GM03348 (cell line): ENCODE measurements at places on chromosomes 1 and 21.

DNA sequence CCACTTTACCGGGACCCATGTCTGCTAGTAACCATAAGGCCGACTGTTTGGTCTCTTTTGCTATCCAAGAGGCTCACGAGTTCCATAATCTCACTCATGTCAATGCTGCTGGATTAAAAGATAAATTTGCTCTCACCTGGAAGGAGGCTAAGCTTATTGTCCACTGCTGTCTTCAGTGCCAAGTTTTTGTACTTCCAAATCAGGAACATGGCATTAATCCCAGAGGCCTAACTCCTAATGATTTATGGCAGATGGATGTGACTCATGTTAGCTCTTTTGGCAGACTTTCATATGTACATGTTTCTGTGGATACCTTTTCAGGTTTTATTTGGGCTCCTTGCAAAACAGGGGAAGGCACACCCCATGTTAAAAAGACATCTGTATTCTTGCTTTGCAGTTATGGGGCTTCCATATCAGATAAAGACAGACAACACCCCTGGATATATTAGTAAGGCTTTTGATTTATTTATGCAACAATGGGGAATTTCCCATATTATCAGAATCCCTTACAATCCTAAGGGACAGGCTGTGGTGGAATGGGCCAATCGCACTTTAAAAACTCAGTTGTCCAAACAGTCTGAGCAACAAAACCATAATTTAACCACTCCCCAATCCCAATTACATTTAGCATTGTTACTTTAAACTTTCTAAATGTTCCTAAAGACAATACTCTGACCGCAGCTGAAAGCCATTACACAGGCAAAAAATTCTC, 162.7 kb downstream of the IER5 start:
- no peak for DNase-seq

GRCh38 chr1:241821363-241821762, 26.6 kb upstream of the EXO1 start:
- DNase-seq = no peak

GRCh38 chr1:70092526-70092925, 112.9 kb downstream of the LRRC40 start:
- DNase-seq = no peak

- DNase-seq = peak; percentile 70
Observed at GRCh38 chr1:169102567-169102966, 3.9 kb upstream of the ATP1B1 start.

DNA sequence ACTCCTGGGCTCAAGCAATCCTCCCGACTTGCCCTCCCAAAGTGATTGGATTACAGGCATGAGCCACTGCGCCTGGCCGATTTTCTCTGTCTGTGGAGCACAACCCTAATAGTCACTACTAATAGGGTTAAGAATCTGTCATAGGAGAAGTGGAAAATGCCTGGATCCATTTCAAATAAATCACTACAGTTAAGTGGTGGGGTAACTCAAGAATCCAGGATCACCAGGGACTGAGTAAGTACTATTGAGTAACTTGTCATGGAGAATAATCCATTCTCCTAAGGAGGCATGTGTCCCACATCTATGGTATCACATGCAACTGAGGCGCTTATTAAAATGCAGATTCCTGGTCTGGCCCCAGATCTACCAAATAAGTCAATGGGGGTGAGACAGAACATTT, 53.2 kb downstream of the OPTC start:
- DNase-seq = no peak

DNA sequence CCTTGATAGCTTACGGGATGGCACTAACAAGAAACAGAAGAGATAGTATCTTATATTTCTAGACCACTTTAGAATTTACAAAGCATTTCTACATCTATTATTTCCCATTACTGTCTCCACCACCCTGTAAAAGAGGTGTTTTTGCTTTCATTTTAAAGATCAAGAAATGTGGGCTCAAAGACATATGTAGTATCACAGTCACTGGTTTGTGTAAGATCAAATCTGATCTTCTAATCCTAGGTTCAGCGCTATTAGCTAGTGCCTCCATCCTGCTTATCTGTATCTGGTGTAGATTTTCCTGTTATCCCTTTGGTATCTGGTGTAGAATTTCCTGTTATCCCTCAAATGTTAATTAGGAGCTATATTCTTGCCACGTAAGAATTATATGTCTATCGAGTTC, 23.6 kb upstream of the ZRANB2 start:
- DNase-seq = no peak

DNA sequence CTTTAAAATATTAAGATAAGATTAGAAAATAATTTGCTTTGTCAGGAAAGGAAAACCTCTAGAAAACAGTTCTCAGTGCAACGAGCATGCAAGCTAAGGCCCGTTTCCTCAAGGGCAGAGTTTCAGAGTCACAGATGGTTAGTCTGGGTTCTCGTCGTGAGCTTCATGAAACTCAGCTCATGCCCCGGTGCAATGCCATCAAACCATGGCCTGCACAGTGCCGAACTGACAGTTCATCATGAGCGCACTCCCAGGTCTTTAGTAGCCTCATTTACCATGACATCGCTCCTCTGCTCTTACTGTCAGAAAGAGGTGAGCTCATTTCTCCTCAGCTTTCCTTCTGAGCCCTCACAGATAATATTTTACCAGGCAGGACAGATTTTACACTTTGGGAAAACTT, 319.2 kb downstream of the NTNG1 start:
- DNase-seq = no peak

DNA sequence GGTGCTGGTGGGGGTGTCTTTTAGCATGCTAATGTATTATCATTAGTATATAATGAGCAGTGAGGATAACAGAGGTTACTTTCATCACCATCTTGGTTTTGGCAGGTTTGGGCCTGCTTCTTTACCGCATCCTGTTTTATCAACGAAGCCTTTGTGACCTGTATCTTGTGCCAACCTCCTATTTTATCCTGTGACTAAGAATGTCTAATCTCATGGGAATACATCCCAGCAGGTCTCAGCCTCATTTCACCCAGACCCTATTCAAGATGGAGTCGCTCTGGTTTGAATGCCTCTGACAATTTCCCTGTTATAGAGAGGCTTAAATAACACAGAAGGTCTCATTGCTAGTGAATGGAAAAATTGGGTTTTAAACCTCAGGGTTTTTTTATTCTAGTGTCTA, 300.8 kb upstream of the PROX1 start:
- DNase-seq = no peak

GRCh38 chr1:234292548-234292947, 80.7 kb upstream of the COA6 start:
- DNase-seq = no peak

- DNase-seq = no peak
Observed at GRCh38 chr1:3066826-3067225, 2.2 kb upstream of the PRDM16 start.

GRCh38 chr1:175840787-175841186, 97.4 kb upstream of the TNR start:
- no peak for DNase-seq

- no peak for DNase-seq
Observed at GRCh38 chr1:8678673-8679394, 138.6 kb downstream of the RERE start.

GRCh38 chr1:159953536-159954515, at the start of gene SLAMF9:
SLAMF9 (minus strand) TSS chr1:159954237; CDS start chr1:159954137, 100 bp downstream.
- DNase-seq = no peak

DNA sequence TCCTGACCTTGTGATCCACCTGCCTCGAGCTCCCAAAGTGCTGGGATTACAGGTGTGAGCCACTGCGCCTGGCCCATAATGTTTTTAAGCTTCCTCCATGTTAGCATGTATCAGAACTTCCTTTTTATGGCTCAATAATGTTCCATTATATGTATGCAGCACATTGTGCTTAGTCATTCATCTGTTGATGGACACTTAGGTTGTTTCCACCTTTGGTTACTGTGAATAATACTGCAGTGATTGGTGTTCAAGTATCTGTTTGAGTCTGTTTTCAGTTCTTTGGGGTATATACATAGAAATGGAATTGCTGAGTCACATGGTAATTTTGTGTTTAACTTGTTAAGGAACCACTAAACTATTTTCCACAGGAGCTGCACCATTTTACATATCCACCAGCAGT, 17.7 kb downstream of the CMPK1 start:
- DNase-seq = no peak

DNA sequence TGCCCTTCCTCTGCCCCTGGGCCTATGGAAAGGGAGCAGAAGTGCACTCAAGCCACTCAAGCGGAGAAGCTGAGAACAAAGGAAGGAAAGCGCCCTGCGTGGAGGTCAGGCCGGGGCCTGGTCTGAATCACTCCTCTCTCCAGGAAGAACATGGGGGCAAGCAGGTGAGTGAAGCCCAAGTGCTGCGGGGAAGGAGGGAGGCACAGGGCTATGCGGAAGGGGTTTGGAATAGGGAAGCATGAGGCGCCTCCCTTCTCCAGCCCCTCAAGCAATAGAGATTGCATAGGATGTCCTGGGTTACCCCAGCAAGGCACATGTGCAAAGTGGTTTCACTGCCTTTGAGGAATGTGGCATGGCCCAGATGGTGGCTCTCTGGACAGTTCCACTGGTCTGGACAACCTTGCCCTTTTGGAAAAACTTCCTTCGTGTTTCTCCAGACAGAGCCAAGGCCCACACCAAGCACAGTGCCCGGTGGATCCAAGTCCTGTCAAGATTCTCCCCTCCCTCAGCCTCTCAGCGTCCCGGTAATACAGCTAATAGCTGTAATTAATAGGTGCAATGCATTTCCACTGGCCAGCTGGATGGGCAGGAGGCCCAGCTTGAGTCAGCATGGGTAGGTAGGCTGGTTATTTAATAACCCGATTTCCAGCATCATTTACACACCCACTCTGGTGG, 13.7 kb downstream of the BLACAT1 start:
- DNase-seq = no peak

DNA sequence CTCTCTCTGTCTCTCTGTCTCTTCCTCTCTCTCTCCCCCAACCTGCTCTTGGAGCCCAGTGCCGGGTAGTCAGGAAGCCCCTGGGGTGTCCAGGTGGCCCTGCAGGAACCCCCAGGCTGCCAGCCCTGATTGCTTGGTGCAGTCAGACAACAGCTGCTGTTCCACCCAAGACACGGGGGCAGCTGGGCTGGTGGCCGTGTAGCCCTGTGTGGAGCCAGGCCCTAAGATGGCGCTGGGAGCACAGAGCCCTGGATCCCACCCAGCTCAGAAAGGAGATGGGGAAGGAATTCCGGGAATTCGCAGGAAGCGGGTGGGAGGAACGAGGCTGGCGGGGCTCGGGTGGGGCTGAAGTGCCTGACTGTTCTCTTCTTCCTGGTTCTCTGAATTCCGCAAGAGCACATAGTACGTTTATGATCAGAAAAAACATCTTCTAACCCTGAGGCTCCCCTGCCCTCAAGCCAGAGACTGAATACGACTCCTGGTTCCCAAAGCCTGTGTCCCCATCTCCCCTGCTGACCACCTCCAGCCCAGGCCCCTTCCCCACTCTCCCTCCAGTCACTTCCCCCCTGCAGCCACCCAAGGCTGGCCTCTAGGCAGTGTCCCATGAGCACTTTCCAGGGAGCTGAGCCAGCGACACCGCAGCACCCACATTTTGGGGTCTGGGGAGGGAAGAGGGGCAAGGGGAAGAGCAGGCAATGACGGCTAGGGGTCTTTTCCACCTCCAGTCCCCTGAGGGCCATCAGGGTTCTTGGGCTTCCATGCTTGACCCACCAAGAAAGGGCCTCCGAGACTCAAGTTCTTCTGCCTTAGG, 55.0 kb downstream of the WNT9A start:
- DNase-seq = no peak

DNA sequence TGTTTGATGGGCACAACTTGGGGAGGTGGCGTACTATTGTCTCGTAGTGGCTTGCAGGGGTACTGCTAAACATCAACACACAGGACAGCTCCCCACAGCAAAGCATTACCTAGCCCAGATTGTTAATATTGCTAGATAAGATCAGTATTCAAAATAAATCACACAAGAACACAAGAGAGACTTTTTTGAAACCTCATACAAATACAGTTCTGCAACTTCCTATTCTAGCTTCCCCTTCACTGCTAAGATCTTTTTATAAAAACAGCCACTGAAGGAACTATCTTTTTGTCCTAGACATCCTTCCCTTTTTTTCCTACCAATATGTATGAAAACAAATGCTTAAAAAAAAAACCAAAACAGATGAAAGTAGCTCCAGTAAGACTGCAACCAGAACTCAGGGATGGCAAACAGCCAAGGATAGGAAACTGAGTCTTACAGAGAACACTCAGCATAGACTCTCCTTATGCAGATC, 137.8 kb upstream of the KRTAP19-8 start:
- no peak for DNase-seq

- DNase-seq = peak; percentile 39
Observed at GRCh38 chr1:43980255-43981134, 1.5 kb downstream of the B4GALT2 start.

DNA sequence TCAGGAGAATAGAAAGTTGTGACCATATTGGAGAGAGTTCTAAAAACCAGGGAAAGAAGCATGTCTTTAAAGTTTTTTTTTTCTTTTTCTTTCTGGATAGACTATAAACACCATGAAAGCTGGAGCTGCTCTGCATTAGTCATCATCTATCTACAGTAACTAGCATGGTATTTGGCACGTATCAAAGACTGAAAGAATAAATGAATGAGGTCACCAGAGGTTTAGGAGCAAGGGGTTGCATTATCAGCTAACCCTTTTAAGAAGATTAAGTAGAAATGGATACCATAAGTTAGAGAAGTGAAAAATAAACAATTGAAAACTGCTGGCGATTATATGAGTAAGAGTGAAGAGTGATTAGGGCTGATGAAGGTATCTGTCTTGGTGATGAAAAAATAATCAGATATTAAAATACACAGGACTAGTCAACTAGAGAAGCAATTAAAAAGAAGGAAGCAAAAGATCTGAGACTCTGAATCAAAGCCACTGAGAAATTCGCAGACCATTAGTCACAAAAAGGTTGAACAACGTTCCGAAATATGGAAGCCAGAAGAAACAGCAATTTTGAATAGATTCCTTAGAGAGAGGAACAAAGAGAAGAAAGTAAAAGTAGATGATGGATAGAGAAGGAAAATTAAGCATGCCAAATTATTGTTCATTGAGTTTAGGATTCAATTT, 536.4 kb downstream of the DPYD start:
- peak; percentile 63 for DNase-seq

DNA sequence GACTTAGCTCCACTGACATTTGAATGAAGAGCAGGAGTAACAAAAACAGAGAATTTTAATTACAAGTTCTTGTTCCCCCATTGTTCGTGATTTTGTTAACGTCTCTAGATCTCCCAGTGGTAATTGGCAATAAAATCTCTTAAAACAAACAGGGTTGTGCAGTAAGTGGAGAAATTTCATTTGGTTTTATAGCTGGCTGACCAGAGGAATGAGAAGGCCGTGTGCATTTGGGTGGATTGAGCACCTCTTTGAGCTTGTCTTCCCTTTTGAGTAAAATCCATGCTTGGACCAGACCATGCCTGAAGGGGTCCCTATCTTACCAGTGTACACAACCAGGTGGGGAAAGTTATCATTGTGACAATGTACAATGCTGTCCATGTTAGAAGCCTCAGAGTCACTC, 137.8 kb downstream of the HIVEP3 start:
- no peak for DNase-seq

GRCh38 chr1:119549719-119550132, 42.7 kb downstream of the HSD3B1 start:
- DNase-seq = peak; percentile 53

- peak; percentile 85 for DNase-seq
Observed at GRCh38 chr1:44835738-44836675, 7.0 kb downstream of the PTCH2 start.
